RCC 7860 (cell line): ENCODE measurements at places on chromosomes 7 and 10.
A peak's percentile ranks its signal among the peaks of the same experiment; 100 is the strongest.

- DNase-seq, result no peak
These were observed 28.4 kb upstream of the FAM204A start for GRCh38 chr10:118370499-118370898.

GRCh38 chr10:124655191-124656112 lies 88.7 kb downstream of the FAM53B start:
- DNase-seq, result no peak

DNA sequence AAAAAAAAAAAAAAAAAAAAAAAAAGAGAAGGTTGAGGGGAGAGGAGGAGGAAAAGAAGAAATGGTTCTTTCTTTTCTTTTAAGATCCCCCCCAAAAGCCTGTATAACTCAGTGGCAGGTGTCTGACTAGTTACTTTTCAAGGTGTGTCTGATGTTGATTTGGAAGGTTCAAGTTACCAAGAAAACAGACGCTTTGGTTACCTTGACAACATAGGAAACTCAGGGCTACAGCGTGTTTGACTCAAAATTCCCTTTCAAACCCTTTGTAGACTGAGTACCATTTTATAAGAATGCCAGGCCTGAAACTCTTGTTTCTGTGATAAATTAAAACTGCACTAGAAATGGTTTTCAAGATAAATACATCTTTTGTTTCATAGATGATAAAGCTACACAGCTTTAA lies 286.8 kb downstream of the SKIDA1 start:
- DNase-seq, result no peak

GRCh38 chr7:25735674-25736242 lies 416.2 kb upstream of the NFE2L3 start:
- DNase-seq, result no peak

DNA sequence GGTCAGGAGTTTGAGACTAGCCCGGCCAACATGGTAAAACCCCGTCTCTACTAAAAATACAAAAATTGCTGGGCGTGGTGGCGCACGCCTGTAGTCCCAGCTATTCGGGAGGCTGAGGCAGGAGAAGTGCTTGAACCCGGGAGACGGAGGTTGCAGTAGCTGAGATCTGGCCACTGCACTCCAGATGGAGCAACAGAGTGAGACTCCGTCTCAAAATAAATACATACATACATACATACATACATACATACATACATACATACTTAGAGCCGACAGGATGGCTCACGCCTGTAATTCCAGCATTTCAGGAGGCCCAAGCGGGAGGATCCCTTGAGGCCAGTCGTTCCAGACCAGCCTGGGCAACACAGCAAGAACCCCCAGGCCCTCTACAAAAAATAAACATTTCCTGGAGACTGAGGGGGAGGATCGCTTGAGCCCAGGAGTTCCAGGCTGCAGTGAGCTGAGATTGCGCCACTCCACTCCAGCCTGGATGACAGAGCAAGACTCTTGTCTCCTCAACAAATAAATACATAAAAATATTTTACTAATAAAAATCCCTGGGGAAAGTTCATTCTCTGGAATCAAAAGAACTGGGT lies 90.9 kb upstream of the TNRC18 start:
- no peak for DNase-seq

GRCh38 chr7:55413442-55413841 lies 48.3 kb downstream of the LANCL2 start:
- no peak for DNase-seq

GRCh38 chr7:11779864-11780674 lies 51.9 kb downstream of the THSD7A start:
- no peak for DNase-seq

- no peak for DNase-seq
These were observed 32.2 kb upstream of the TRIL start for GRCh38 chr7:28990200-28990960.

GRCh38 chr7:1160670-1161021 lies 650 bp upstream of the ZFAND2A start:
- DNase-seq, result no peak

GRCh38 chr7:146414373-146414772 lies 297.8 kb downstream of the CNTNAP2 start:
- DNase-seq, result no peak

DNA sequence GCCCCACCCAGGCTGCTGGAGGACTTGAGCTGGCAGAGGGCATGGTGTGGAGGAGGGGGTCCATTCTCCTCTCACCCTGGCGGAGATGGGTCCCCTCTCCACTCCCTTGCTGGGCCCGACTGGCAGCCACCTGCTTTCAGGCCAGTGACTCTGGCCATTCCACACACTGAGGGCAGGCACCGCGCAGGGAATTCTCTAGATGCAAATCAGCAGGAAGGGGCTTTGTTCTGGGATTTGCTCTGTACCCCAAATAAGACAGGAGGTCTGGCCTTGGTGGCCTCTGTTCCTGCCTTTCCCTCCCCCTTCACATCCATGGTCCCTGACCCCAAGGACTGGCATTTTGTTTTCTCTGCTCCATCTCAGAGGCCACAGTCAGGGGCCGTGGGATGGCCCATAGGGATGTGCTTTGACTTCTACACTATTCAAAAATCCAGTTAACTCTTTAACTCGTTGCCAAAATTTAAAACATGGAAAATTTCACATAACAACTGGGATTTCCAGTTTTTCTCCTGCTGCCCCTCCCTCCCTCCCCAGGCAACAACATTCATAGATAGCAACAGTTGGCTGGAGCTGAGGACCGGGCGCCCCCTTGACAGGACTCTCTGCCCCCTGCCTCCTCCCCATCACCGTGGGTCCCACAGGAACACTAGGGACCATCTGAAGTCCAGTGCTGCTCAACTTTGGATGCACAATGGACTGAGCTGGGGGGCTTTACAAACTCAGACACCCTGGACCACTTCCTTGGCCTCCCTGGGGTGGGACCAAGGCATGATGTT lies 33.9 kb downstream of the PPIF start:
- DNase-seq, result no peak

- DNase-seq, result no peak
These were observed 919.8 kb downstream of the GRID1 start for GRCh38 chr10:85446827-85447226.

- no peak for DNase-seq
These were observed 8.4 kb downstream of the ZNF277 start for GRCh38 chr7:112214883-112215282.

GRCh38 chr7:22339725-22340390 lies 17.1 kb downstream of the RAPGEF5 start:
- DNase-seq, result no peak

- no peak for DNase-seq
These were observed 15.6 kb downstream of the BLNK start for GRCh38 chr10:96255549-96256333.

DNA sequence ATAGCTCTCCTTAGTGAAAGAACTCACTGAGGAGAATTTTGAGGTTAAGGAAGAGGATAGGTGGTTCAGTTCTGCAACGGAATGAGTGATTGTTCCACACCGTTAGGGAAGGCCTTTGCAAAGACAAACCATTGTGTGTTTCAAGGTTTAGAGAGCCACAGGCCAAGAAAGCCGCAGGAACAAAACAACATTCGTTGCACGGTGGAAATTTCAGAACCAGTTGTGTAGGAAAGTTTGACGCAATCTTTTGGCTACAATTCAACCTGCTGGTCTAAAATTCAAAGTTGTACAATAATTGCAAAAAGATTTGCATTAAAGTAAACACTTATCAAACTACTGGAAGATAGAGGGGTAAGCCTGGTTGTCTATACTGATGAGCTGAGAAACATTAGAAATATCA lies 91.4 kb downstream of the FAM107B start:
- no peak for DNase-seq

DNA sequence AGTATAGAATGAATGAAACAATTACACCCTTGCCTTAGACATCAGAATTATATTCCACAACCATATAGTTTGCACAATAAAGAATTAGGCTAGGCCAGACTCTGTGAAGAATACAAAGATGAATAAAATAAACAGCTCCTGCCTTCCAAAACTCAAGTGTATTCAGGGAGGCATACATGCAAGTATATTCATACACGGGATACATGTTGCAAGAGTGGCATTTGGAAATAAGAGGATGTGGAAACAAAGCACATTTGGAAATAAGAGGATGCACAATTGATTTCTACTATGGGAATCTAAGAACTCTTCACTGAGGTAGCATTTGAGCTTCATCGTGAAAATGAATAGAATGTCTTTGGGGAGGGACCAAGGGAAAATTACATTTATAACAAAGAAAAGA lies 27.0 kb upstream of the TMEM26 start:
- DNase-seq, result no peak

GRCh38 chr10:28111712-28112111 lies 112.8 kb upstream of the ODAD2 start:
- peak; percentile 61 for DNase-seq
